Panc1 (cell line): ENCODE measurements at places on chromosomes 3 and 15.

DNA sequence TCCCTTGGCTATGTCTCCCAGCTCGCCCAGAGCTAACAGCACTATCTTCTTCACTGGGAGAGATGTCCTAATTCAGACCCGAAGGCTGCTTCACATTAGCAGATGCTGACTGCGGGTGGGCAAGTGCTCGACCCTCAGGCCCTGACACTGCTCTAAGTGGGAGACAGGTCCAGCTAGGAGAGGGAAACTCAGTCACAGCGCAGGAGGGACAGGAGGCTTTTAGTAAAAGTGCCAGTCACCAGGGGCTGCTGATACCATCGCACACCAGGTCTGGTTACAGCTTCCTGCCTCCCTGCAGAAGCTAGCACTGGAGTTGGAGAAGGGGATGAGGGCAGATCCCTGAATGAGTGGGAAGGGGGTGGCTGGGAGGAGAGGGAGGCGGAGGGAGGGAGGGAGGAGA, 365.8 kb upstream of the RGMA start:
- DNase-seq, result no peak

- no peak for DNase-seq
Observed at GRCh38 chr15:41104234-41104633, 11.8 kb downstream of the INO80 start.

- DNase-seq, result no peak
Observed at GRCh38 chr3:165339753-165340152, 143.6 kb upstream of the SLITRK3 start.

GRCh38 chr3:157488144-157488543, 15.1 kb downstream of the VEPH1 start:
- no peak for DNase-seq

- no peak for DNase-seq
Observed at GRCh38 chr3:30181581-30181980, 424.8 kb upstream of the TGFBR2 start.

- DNase-seq, result no peak
Observed at GRCh38 chr3:147630921-147631415, 221.8 kb downstream of the ZIC1 start.

DNA sequence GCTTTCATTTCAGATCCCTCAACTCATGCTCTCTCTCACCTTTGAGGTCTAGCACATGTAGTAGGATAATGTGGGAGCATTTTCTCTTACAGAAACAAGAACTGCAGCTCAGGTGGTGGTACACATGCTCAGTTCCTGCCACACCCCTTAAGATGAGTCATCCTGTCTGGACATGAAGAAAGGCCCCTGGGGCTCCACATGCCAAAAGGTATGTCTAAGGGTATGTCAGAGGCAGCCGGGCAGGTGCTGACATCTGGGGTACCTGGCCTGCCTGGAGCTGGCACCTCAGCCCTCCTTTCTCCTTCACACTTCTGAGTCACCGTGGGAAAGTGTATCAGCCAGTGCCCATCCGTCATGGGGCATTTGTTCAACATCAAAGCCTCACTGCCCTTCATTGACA, 209.9 kb downstream of the OCA2 start:
- no peak for DNase-seq
